H7 (cell line): ENCODE measurements at places on chromosomes 3 and 15.

DNA sequence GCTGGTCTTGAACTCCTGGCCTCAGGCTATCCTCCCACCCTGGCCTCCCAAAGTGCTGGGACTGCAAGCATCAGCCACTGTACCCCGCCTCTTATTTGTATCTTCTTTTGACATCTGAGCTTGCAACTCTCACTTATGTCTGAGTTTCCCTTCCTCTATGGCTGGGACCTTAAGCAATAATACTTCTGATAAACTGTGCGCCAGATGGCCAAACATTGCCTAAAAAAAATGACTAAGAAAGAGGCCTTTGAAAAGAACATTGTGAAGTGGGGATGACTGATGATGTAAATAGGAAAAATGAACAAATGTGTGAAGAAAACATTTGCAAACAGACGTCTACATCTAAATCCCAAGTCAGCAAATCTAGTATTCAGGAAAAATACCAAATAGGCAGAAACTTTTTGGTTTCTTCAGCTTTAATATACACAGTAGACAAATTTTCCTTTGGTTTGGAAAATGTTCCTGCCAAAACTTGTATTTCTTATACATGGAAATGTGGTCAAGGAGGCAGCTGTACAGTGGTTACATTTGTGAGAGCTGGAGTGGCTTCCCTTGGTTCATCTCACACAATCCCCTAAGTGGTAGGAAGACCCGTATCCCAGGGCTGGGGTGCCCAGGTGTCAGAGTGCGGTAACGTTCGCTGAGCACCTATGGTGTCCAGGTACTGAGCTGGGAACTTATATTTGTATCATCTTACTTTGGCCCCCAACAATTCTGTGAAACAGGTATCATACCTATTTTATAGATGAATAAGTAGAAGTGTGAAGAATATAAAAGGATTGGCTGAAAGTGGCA is 11.6 kb upstream of the TFRC start:
- DNase-seq = no peak

GRCh38 chr15:73982222-73982962 is 9.7 kb downstream of the STOML1 start:
- no peak for DNase-seq

GRCh38 chr15:83971992-83972391 is 263.6 kb upstream of the GOLGA6L4 start:
- no peak for DNase-seq

DNA sequence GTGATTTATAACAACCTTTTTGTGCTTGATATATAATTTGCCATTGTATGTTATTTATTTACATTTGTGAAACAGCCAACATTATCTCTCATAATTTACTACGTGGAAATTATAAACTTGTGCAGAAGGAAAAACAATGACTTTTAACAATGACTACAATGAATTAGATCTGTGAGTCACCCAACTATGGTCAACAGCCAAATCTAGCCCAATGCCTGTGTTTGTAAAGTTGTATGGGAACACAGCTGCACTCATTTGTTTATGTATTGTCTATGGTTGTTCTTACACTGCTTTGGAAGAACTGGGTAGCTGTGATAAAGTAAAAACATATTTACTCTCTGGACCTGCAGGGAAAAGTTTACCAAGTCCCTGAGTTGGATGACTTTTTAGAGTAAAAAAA is 110.4 kb downstream of the OTOL1 start:
- DNase-seq = no peak

- DNase-seq = no peak
Observed at GRCh38 chr15:85778107-85778776, 16.5 kb downstream of the KLHL25 start.

GRCh38 chr3:63092515-63092914 is 185.6 kb upstream of the SYNPR start:
- DNase-seq = peak; percentile 15

- no peak for DNase-seq
Observed at GRCh38 chr15:95590533-95591044, 739.9 kb upstream of the NR2F2 start.

DNA sequence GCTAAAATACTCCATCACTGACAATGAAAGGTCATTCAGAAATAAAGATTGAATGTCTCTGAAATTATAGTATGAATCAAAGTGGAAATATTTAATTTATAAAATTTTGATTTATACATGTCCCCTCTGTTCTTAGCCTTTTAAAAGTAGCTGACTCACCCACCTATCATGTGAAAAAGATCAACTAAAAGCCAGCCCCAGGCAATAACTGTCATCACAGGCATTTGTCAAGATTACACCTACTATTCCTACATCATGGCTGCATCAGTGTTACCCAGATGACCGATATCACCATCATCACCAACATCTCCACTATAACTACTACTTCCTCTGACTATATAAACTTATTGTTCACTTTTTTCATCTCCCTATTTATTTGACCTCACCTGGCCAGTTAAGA is 14.3 kb upstream of the PIK3R4 start:
- no peak for DNase-seq

GRCh38 chr3:40382617-40382979 is 4.4 kb upstream of the ENTPD3 start:
- no peak for DNase-seq

GRCh38 chr3:101244212-101244575 is 76.2 kb downstream of the IMPG2 start:
- DNase-seq = no peak

- DNase-seq = no peak
Observed at GRCh38 chr3:71195492-71195891, 388.0 kb downstream of the FOXP1 start.

DNA sequence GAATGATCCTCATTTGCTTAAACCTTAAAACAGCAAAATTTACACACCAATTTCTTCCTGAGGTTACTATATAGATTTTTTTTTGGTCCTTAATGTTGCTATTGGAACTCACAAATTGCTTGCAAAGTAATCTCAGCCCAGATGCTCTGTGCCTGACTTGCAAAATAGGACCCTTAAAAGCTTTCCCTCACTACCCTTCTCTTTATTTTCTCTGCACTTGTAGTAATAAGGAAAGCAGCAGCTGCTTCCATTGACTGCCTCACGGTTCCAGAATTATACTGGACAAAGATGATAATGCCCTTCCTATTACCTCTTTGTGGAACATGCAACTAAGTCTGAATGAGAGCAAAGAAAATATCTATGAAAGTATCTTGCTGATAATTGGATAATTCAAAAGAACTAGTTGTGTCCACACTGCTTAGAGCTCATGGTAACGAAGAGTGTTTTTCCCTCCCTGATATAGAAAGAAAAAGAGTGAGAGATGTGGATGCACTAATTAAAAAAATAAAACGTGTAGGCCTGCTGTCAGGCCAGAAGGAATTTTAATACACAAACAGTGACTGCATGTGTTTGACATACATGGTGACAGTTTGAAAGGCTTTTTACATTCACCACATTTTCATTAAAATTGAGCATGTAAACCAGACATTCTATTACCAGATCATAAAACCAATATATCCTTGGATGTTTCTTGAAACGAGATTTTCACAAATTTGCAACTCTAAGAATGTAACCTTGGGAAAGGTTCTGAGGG is 783.1 kb downstream of the GBE1 start:
- no peak for DNase-seq

GRCh38 chr3:154177406-154177805 is 56.2 kb downstream of the ARHGEF26 start:
- no peak for DNase-seq
